ENCODE measurements at places on chromosomes 16 and 17. TPM values are rescaled to one million over a fixed set of nuclear protein-coding genes. Genes with fewer than 3 reads are reported as not detected.

PLEKHM1 gene
- total RNA-seq = 41.9 TPM

- no peaks in the 10 kb centered on the region for H3K27me3 ChIP-seq
- H3K4me1 ChIP-seq = no peaks in the 10 kb centered on the region
- no peak for DNase-seq
These were observed 34.8 kb downstream of the MMD start for GRCh38 chr17:55386796-55387332.

DNA sequence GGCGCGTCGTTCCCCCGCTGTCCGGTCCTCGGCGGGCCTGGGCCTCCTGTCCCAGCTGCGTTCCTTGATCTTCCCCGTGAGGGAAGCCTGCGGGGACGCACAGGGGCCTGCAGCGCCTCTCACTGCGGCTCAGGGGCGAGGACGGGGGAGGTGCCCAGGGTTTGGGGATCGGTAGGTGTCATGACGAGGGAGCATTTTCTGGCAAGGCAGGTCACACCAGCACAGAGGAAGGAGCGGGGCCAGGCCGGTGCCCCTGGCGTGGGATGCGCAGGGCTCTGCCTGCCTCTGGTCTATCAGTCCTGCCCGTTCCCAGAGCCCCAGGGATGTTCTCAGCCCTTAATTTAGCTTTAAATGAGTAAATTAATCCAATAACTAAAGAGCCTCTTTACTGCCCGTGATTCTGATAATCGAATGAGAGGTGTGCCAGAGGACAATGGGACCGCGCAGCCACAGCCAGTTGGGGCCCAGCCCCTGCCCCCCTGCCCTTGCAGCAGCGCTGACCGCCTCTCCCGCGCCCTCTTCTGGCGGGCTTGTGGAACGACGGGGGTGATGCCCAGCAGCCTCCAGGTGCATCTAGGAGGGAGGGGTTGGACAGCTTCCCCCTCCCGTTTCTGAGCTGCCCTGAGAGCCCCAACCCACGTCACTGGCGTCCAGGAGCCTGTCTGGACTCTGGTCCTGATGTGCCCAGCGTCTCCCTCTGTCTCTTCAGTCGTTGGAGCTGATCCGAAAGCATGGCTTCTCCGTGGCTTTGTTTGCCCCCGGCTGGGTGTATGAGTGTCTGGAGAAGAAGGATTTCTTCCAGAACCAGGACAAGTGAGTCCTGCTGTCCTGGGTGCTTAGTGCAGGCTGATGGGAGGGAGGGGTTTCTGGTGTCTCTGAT lies 7.9 kb downstream of the ENGASE start:
- no peak for DNase-seq
- H3K27me3 ChIP-seq = no peaks in the 10 kb centered on the region
- no peak overlapping the region for H3K4me3 ChIP-seq
- H3K36me3 ChIP-seq = no peaks in the 10 kb centered on the region

GRCh38 chr17:50855708-50856330 lies 10.3 kb downstream of the TOB1 start:
- no peaks in the 10 kb centered on the region for H3K36me3 ChIP-seq
- no peaks in the 10 kb centered on the region for H3K4me1 ChIP-seq
- no peak for DNase-seq
- no peak overlapping the region for H3K4me3 ChIP-seq
- H3K27me3 ChIP-seq = peaks cover 12% of the 10 kb centered on the region

- no peaks in the 10 kb centered on the region for H3K27me3 ChIP-seq
- no peak overlapping the region for H3K4me3 ChIP-seq
- no peaks in the 10 kb centered on the region for H3K36me3 ChIP-seq
- H3K27ac ChIP-seq = no peak overlapping the region
- no peak for DNase-seq
These were observed 105.5 kb downstream of the TNFRSF13B start for GRCh38 chr17:16866436-16866835.

- no peak overlapping the region for H3K27ac ChIP-seq
- H3K4me3 ChIP-seq = no peak overlapping the region
- DNase-seq = peak; percentile 25
- no peaks in the 10 kb centered on the region for H3K27me3 ChIP-seq
- no peaks in the 10 kb centered on the region for H3K4me1 ChIP-seq
These were observed 113.2 kb downstream of the CDYL2 start for GRCh38 chr16:80691111-80691741.

GRCh38 chr17:39634384-39634871 lies 2.5 kb upstream of the STARD3 start:
- H3K4me1 ChIP-seq = peaks cover 13% of the 10 kb centered on the region
- H3K27ac ChIP-seq = no peak overlapping the region
- H3K27me3 ChIP-seq = peaks cover 20% of the 10 kb centered on the region
- no peak for DNase-seq
- H3K4me3 ChIP-seq = no peak overlapping the region
- H3K36me3 ChIP-seq = no peaks in the 10 kb centered on the region

Data from astrocyte (in vitro differentiated cells and primary cell).